ENCODE measurements at places on chromosomes 12 and 14.

DNA sequence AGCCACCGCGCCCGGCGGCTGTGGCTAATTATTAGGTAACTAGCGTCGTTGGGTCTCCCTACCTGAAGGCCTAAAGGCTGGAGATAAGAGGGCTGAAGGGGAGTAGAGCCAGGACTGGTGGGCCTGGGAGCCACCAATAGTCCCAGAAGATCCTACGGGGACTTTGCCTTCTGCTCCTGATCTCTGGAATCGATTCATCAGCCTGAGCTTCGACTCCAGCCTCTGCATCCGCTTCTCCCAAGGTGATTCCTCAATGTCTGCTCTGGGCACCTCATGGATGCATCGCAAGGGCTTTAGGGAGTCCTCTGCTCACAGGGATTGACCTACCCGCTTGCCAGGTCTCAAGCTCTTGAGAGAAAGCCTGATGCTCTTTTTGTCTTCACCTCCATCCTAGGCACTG is 14.7 kb upstream of the KDM2B start:
- no peak for DNase-seq

- no peak for DNase-seq
Measured at GRCh38 chr12:4031703-4032291, 158.6 kb upstream of the PARP11 start.

DNA sequence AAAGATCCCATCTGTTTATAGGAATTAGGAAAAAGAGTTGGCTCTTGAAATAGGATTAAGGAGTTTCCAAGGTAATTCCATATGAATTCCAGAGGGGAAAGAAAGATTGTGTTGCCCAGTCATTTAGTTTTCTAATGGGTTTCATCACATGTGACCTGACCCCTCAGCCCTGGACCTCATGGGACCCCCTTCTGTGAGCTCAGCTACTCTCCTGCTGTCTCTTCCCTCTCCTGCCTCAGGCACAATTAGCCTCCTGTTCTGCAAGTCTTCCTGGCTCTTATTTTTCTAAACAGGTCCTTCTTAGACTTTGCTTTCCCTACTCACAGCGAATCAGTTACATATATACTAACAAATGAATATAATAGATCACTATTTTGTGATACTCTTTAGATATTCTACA is 237.7 kb downstream of the TRHDE start:
- no peak for DNase-seq

- DNase-seq = no peak
Measured at GRCh38 chr14:105192866-105193731, 12.0 kb upstream of the NUDT14 start.

GRCh38 chr12:18139989-18140596 is 50.1 kb upstream of the RERGL start:
- peak; percentile 56 for DNase-seq
